Tibial nerve (tissue), 4 donors: ENCODE measurements at places on chromosomes 2 and 18. TPM values are rescaled to one million over a fixed set of nuclear protein-coding genes. Genes with fewer than 3 reads are reported as not detected.

GRCh38 chr2:16513626-16514025 is 152.0 kb downstream of the CYRIA start:
- no peak for DNase-seq

DNA sequence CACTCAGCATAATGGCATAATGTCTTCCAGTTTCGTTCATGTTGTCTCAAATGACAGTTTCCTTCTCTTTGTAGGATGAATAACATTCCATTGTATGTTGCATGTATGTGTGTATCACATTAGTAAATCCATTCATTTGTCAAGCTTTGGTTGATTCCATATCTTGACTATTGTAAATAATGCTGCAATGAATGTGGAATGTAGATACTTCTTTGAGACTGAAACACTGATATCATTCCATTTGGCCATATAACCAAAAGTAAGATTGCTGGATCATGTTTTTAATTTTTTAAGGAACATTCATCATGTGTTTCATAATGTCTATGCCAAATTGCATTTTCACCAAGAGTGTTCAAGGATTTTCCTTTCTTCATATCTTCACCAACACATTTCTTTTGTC is 1711.4 kb upstream of the PIK3C3 start:
- DNase-seq = no peak

DNA sequence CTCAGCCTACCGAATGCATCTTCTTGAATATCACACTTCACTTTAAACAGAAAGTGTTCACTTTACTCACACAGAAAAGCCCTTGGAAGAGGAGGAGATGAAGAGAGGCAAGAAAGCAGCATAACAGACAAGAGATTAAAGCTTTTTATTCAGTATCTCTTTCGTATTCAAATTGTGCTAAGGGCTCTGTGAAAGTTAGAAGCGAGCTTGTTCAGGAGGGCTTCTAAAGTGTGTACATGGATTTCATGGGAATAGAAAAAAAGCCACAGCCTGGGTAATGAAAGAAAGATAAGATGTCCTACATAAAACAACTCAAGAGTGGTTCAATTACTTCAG is 531.9 kb downstream of the TMEM182 start:
- DNase-seq = no peak

- DNase-seq = peak; percentile 81
Measured at GRCh38 chr18:76405681-76406356, 89.2 kb downstream of the ZNF516 start.

- DNase-seq = no peak
Measured at GRCh38 chr2:120287183-120288015, 34.7 kb downstream of the RALB start.

Gene MBD5
- total RNA-seq = 41.4 TPM

GRCh38 chr18:63505566-63506335 is 29.0 kb downstream of the SERPINB5 start:
- peak; percentile 43 for DNase-seq

- DNase-seq = no peak
Measured at GRCh38 chr18:32257084-32257785, 67.4 kb downstream of the MEP1B start.

GRCh38 chr2:78318275-78318674 is 707.2 kb upstream of the REG3G start:
- DNase-seq = no peak

DNA sequence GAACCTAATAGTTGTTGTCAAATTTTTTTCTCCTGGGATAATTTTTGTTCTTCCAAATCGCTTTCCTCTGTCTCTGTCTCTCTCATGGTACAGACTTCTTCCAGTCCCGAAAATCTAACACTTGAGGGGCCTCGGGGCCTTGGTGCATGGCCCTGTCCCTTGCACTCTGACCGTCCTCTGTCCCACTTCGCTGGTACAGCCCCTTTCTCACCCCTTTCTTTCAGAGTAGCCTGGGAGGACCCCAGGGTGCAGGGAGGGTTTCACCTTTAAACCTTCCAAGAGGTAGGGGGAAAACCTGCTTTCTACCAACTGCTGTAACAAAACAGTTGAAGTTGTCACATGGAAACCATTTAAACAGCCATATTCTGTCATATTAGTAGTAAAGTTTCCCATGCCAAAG is 22.2 kb upstream of the FAHD2A start:
- DNase-seq = no peak

Gene HJURP
- total RNA-seq = not detected

Gene NT5DC4
- total RNA-seq = not detected
